ENCODE measurements at places on chromosomes 5 and 9.

GRCh38 chr5:72189146-72189545, 81.9 kb downstream of the MAP1B start:
- DNase-seq: no peak

- peak; percentile 44 for DNase-seq
Measured at GRCh38 chr5:140239939-140240700, 62.8 kb downstream of the PFDN1 start.

- no peak for DNase-seq
Measured at GRCh38 chr5:58240322-58240721, 219.6 kb downstream of the PLK2 start.

- no peak for DNase-seq
Measured at GRCh38 chr5:158560170-158560569, 539.5 kb downstream of the EBF1 start.

DNA sequence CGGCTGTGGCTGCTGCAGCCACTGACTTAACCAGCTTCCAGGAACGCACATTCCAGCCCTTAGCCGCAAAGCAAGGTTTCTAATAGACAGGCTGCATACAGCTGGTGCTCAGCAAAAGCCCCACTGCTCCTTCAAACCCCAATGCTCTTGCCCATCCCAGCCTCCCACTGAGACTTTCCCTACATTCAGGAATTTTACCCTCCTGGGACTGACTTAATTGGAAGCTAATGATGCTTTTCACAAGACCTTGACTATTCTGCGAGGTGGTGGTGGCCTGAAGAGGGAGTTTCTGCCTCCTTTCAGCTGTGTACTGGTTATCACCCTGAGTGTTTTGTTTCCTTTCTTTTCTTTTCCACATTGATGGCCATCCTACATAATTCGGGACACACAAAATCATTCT, 164.9 kb upstream of the IRX1 start:
- no peak for DNase-seq
